Activated CD4-positive, alpha-beta memory T cell treated with anti-CD3 and anti-CD28 coated beads for 36 hours (primary cell): ENCODE measurements at places on chromosomes 2 and 18. TPM values are rescaled to one million over a fixed set of nuclear protein-coding genes. Genes with fewer than 3 reads are reported as not detected.

GNAL gene
- 0.12 TPM for total RNA-seq

POTEE gene
- 0.57 TPM for total RNA-seq

GRCh38 chr2:122031544-122032263 is 276.3 kb downstream of the TSN start:
- DNase-seq: no peak

DNA sequence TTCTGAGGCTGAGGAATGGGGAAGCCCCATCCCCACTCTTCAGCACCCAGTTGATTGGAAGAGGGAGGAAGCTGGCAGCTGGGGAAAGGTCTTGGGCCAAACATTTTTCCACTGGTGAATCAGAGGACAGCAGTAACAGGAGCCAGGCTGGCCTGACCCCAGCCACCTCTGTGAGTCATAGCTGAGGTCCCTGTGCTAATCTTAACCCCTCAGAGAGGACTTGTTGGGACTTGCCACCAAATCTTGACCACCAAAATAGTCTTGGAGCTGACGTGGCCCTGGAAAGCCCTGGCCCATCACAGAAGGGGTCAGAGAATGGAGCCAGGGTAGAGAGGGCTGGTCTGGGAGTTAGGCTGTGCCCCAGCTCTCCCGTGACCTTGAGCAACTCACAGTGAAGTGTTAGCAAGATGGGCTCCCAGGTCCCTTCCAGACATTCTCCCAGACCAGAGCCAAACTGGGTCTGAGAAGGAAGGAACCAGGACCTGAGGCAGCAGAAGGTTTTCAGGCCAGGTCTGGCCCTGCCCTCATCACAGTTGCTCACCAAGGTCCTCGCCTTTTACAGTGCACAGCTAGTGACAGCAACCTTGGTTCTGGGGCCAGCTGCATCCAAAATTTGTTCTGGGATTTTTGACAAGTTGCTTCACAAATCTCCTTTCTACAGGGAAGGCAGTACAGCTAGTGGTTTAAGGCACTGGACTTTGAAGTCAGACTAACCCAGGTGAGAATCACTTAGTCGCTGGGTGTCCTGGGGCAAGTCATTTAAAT is 266.6 kb downstream of the CYP26B1 start:
- no peak for DNase-seq

DNA sequence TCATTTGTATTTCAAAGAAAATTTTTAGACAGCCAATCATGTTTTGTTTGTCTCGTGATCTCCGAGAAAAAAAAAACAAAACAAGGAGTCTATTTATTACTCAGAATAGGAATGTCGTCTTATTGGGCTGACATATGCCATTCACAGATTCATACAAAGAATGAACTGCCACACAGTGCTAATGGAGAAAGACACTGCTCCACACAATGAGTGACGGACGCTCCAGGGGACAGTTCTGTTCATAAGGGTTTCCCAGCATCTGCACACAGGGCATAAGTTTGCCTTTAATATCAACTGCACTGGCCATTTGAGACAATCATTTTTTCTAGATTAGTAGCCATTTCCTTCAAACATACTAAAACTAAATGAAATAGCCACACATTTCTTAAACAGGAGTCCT is 3.4 kb downstream of the SERTAD2 start:
- DNase-seq: no peak

GRCh38 chr18:54813977-54814565 is 14.2 kb upstream of the RAB27B start:
- DNase-seq: no peak
